ENCODE measurements at places on chromosomes 4 and X.

DNA sequence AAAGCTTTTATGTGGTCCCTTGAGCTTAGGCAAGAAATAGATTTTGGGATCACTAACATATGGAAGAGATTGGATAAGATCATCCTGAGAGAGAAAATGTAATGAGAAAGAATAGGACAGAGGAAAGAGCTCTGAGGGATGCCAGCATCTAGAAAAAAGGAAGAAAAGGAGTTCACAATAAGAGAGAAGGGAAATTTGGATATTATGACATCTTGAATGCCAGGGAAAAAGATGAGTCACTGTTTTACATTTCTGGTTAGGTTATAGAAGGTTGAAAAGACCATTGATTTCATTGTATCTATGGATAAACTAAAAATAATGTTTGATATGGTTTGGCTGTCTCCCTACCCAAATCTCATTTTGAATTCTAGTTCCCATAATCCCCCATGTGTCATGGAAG, 208.5 kb downstream of the MAD2L1 start:
- DNase-seq, result no peak

DNA sequence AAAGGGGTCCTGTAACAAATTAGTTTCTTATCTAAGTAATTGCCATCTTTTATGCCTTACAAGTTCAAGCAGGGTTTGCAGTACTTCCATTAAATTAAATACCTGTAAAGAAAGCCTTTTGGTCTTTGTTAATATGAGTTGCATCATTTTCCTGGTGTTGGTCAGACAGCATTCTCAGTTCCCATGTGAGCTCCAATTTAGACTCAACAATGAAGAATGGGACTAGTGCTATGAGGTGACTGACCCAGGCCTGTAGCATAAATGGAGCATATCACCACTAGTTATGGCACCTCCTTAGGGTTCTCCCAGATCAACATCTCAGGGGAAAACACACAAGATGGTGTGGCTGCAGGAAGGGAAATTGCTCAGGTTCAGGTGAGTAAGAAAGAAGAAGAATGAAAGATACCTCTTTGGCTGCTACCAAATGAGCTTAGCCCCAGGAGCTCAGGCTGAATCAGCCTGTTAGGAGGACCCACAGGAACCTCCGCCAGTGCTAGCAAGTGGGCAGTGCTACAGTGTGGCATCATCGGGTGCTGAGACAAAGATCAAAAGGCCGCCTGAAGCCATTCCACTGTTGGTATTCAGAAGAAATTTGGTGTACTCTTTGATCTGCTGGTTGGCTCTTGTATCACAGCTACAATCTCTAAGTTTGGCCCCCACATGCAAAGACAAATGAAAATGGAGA, 1.8 kb downstream of the TTC29 start:
- DNase-seq, result no peak

- peak; percentile 12 for DNase-seq
These were observed at the start of gene ZCCHC18 for GRCh38 chrX:104112326-104112951. Gene ZCCHC18 (plus strand): TSS chrX:104112523. CDS start chrX:104114112, 1,589 bp downstream.

GRCh38 chr4:71832049-71832448, 48.2 kb upstream of the GC start:
- DNase-seq, result no peak

- DNase-seq, result no peak
These were observed 144.4 kb upstream of the GALNT7 start for GRCh38 chr4:173024203-173024602.

- DNase-seq, result no peak
These were observed 854 bp downstream of the RNF113A start for GRCh38 chrX:119870626-119871131.

GRCh38 chrX:154313147-154313546, 17.6 kb downstream of the TKTL1 start:
- no peak for DNase-seq

DNA sequence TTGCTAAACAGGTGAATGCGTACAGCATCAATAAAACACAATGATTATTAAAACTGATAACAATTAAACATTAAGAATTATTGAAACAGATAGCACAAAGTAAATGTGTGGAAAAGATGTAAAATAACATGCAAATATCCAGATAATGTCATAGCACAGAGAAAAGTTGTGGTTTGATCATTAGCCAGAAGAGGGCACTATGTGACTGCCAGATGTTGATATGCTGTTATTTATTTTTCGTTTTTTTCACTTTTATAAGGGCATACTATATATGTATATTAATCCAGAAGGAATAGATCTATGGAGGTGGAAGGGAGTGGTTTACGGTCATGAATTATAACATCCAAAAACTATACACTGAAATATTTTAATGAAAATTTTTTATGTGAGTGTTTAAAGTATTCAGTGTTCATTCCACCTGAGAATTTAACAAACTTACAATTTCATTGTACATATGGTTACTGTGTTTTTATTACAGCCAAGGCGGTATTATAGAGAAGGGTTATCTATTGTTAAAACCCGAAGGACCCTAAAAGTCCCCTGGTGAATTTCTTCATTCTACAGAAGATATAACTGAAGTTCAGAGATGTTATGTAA, 211.9 kb upstream of the UGT8 start:
- DNase-seq, result no peak

- DNase-seq, result no peak
These were observed 51.2 kb downstream of the TBC1D9 start for GRCh38 chr4:140704964-140705363.

DNA sequence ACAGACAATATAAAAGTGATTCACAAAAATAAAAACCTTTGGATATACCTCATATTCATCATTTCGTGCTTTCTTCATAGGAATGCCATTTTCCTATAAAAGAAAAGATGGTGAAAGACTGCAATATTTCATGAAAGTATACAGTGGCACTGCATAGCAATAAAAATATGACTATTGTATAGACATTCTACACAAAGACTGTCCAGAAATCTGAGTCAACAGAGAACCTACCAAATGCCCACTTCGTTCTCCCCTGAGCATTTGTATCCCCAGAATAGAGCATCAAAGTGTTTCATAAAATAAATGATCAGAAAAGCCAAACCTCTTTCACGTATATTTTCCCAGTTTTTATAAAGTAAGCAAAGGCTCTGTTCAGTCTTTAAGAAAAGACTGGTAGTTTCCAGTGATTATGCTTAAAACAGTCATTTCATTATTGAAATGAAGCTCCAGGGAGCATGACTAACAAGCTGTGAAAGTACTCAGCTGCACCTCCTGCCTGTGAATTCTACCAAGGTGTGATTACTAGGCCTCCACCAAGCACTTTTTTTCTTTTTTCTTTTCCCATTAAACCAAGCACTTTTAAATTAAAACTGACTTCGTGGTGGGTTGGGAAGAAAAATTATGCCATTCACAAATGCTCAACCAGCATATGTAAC, 20.2 kb downstream of the PPA2 start:
- DNase-seq, result no peak

DNA sequence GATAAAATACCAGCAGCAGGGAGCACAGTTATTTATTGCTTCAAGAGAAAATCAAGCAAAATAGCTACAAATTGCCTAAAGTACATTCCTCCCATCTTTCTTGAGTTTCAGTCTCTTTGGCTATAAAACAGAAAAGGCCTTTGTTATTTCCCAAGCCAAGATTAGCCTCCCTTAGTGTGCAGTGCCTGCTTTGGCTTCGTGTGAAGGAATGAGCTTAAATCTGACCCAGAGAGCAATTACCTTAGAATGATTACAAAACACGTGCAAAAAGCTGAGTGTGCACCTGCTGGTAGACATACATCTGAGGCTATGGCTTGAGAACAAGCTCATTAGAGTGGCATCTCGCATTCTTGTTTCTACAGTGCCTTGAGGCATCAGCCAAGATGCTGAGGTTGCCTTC, 250.8 kb downstream of the C4orf33 start:
- no peak for DNase-seq

GRCh38 chr4:108601532-108601931, 18.8 kb upstream of the RPL34 start:
- DNase-seq, result no peak

DNA sequence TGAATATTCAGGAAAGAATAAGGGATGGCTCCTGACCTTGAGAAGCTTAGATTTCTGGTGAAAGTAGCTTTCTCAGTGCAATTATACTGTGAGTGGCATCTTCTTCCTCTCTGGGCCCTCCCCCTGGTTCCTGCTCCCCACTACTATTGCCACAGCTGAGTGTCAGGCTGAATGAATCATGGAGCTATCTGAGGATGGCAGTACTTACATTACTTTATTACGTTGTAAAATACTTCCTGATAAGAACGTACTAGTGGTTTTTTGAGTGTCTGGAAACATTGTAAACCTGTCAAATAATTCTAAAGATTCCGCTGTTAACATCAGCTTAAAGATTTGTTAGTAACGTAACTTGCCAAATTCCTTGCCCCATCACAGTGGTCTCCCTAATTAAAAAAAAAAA, 36.2 kb downstream of the ARHGAP10 start:
- no peak for DNase-seq

GRCh38 chr4:13276357-13276756, 207.8 kb downstream of the RAB28 start:
- no peak for DNase-seq

GRCh38 chrX:11787564-11787963, 29.5 kb downstream of the MSL3 start:
- peak; percentile 57 for DNase-seq

- DNase-seq, result no peak
These were observed 76.5 kb downstream of the KCNIP4 start for GRCh38 chr4:21872101-21872500.

GRCh38 chrX:154332561-154332960, 37.0 kb downstream of the TKTL1 start:
- no peak for DNase-seq

- no peak for DNase-seq
These were observed 192.8 kb downstream of the SMIM20 start for GRCh38 chr4:26106776-26107175.

DNA sequence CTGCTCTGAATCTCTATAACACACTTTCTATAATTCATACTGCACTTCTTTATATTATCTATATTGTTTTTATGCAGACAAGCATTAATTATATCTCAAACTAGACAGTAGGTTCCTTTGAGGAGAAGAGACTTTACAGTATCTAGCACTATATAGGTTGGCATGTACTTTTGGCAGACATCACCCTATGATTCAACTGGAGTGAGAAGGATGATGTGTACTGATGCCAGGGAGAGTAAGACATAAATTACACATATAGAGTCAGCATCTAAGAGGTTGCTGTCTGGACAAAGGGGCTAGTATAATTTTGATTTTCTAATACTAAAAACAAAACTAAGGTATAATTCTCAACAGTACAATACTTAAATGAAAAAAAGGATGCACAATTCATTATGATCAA, 5.1 kb upstream of the RBM41 start:
- no peak for DNase-seq

DNA sequence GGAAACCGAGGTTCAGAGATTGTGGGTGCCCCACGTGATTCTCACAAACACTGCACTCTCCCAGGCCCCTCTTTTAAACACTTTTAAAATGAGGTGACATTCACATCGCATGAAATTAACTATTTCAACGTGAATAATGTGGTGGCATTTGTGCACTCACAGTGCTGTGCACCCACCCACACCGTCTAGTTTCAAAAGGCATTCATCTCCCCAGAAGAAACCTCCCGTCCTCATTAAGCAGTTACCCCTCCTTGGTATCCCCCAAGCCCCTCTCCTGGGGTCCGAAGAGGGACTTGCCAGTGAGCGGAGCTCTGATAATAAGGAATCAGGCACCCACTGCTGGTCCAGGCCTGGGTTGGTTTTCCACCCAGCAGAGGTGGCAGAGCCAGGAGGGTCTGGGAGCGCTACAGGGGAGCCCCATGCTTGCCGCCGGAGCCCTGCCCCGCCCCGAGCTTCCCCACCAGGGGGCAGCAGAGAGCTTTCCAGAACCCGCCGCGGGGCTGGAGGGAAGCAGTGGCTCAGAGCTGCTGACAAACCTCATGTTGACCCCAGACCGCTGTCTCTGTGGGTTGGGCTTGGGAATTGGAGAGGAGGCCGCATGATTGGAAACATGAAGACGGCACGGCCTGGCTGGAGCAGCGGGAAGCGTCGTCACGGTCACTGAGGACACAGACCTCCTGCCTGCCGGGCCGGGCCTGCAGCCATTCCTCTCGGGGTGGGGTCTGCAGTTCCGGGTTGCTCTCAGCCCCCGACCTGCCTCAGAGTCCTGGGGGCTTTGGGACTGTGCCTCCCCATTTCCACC, 27.5 kb upstream of the HTRA3 start:
- peak; percentile 81 for DNase-seq

DNA sequence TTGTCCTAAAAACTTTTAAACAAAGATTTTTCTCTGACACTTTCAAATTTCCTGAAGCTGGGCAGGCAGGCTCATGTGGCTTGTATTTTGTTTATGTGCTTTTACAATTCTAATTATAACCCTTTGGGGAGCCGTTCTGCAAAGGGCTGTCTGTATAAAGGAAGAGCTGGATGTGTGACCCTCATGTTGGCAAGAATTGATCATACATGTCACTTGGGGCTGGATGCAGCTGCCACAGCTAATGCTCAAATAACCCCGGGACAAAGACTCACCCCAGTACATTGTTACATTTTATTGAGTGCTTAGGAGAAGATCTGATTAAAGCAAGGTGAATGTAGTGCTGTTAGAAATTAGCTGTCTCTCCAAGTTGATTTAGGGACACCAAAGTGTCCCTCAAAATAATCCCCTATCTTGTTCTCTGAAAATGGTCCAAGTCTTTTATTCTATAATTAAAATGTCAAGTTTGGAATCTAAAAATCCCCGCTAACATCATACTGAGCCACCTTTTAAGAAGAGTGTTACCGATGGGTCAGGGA, 13.0 kb upstream of the DAPP1 start:
- no peak for DNase-seq

- DNase-seq, result no peak
These were observed 1.4 kb upstream of the C4orf50 start for GRCh38 chr4:6019316-6020263.

GRCh38 chr4:41957634-41958033, 22.4 kb downstream of the TMEM33 start:
- no peak for DNase-seq

DNA sequence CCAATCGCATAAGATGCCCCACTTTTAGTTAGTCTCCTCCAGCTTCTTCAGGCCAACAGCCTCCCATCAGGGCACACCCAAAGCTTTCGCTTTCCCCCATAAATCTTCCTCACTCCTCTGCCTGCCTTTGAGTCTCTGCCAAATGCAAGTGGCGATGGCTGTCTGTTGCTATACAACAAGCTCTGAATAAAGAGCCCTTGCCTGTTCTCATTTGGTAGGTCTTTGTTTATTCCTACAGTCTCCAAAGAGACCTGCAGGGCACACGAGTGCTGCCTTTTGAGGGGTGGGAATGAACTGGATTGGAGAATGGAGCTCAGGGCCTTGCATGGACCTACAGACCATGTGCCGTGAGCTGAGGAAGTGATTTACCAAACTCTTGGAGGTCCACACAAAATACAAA, 52.2 kb upstream of the SOD3 start:
- DNase-seq, result no peak

DNA sequence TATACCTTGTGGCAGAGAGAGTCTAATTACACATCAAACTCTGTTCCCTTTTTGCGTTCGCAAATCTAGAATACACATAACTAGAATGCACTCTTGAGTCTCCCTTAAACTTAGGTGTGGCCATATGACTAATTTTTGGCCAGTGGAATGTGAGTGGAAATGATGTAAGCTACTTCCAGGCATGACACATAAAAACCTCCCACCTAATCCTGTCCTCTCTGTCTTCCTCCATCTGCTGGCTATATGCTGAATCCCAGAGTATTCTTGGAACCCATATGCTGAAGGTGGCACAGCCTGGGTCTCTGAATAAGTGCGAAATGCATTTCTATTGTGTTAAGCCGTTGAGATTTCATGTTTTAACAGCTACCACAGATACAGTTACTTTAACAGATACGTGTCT, 269.9 kb upstream of the NRK start:
- DNase-seq, result no peak

- DNase-seq, result no peak
These were observed 136.3 kb downstream of the MGST2 start for GRCh38 chr4:139801895-139802294.
